GM12891 (cell line): ENCODE measurements at places on chromosomes 1 and 21.

GRCh38 chr1:30741239-30741894 is 16.2 kb downstream of the LAPTM5 start:
- no peak for DNase-seq

DNA sequence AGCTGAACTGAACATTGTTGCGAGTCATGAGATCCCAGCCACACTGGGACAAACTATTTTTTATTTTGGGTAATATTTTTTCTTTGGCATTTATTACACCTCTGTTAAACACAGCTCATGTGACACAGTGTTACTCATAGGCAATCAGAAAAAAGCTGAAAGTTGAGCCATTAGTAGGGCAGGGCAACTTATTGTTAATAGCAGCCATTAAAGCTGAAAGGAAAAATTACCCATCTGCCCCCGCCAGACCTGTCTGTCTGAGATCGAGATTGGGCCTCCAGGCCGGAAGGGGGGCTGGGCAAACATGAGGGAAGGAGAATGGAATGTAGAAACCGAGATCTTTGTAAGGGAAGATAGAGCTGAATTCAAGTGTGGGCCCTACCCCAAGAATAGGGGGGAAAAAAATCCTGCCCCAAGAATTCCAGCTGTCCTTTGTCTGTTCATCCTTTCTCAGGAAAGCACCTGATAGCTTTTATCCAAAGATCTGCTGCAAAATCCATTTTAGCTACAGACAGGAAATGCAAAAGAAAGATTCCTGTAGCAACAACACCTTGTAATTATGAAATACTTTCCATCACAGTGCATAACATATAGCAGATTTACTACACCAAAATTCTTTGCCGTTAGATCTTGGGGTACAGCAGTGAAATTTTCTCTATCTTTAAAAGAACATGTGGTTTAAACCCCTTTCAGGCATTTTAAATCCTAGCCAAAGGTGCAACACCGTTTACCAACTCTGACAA is 212.8 kb downstream of the PBX1 start:
- DNase-seq: no peak

DNA sequence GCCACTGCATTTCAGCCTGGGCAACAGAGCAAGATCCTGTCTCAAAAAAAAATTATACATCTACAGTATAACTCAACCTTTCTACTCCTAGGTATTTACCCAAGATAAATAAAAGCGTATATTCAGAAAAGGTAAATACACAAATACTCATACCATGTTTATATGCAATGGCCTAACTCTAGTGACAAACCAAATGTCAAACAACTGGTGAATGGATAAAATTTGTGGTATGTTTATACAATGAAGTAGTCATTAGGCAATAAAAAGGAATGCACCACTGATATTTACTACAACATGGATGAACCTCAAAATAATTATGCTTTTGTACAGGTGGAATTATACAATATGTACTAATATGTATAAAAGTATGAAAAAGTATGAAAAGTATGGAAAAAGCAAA is 174.2 kb upstream of the GORAB start:
- no peak for DNase-seq

GRCh38 chr1:243693800-243694199 is 156.2 kb downstream of the AKT3 start:
- DNase-seq: no peak

- DNase-seq: no peak
Measured at GRCh38 chr1:46761740-46762139, 37.1 kb upstream of the CYP4B1 start.

DNA sequence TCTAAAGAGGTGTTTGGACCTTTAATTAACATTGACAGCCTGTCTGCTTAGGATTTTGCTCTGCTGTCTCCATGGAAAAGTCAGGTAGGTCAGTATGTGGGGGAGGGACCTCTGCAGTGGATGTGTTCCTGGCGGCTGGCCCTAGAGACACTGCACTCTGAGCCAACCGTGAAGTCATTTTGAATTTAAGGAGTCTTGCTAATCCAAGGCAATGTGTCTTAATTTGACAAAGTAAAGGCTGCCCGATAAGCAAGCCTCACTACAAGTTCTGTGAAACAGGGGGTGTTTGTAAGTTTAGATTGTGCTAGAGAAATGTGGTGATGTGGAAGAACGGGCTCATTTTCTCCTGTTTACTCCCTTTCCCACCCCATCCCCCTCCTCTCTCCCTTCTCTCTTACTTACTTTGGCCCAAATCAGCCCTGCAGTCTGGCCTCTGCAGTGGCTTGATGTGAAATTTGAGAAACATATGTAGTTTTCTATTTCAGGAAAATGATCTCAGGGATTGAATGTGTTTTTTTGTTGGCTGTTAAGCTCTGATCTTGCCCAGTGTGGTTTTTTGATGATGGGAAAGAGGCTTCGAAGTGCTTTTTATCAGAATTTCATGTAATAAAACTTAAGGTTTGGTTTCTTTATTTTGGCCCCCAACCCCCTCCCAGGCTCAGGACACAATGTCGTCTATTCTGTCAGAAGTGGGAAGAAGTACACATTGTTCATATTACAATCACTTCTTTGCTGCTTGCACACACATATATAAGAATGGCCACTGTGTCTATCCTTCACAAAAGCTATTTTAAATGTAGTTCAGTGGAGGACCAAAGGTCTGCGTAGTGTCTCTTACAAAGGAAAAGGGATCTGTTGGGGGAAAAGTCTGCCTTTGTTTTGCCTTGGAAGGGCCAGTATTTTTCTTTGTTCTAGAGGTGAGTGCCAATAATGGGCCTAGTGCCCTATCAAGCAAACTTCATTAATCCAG is 96.6 kb downstream of the FGGY start:
- DNase-seq: no peak
